NCI-H1930 (cell line): ENCODE measurements at places on chromosomes 2 and 18.

- DNase-seq = no peak
Measured at GRCh38 chr2:35873921-35874320, 481.7 kb upstream of the CRIM1 start.

- DNase-seq = no peak
Measured at GRCh38 chr18:72411261-72411660, 132.9 kb downstream of the CBLN2 start.

GRCh38 chr2:237026981-237027711 is 58.5 kb upstream of the COPS8 start:
- peak; percentile 22 for DNase-seq

GRCh38 chr2:88735853-88736252 is 44.4 kb downstream of the RPIA start:
- DNase-seq = no peak

- no peak for DNase-seq
Measured at GRCh38 chr18:38557006-38557405, 991.4 kb upstream of the CELF4 start.

DNA sequence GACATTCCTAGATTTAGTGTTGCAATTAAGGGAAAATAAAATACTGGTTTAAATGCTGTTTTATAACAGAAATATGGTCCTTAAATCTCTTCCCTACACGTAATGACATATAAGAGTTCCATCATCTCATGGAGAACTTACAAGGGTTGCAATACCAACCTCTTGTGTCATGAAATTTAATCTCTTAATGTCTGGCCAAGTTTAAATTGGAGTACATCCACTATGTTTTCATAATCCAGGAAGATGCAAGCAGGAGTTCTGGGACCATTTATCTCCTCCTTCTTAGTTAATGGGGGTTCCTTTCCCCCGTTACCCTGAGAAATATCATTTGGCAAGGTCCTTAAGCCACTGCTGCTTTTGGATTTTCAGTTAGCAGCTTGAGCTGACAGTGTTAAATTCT is 126.0 kb upstream of the ACVR2A start:
- no peak for DNase-seq

GRCh38 chr2:239609162-239609561 is 208.3 kb upstream of the HDAC4 start:
- no peak for DNase-seq

GRCh38 chr2:99481941-99482340 is 7.9 kb downstream of the REV1 start:
- no peak for DNase-seq

DNA sequence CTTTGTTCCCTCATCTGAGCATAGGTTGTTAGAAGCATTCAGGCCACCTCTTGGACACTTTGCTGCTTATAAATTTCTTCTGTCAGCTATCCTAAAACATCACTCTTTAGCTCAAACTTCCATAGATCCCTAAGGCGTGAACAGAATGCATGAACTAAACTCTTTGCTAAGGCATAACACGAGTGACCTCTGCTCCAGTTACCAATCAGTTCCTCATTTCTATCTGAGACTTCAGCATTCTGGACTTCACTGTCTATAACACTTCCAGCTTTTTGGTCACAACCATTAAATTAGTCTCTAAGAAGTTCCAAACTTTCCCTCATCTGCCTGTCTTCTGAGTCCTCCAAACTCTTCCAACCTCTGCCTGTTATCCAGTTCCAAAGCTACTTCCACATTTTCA is 8.3 kb upstream of the VWA3B start:
- no peak for DNase-seq

DNA sequence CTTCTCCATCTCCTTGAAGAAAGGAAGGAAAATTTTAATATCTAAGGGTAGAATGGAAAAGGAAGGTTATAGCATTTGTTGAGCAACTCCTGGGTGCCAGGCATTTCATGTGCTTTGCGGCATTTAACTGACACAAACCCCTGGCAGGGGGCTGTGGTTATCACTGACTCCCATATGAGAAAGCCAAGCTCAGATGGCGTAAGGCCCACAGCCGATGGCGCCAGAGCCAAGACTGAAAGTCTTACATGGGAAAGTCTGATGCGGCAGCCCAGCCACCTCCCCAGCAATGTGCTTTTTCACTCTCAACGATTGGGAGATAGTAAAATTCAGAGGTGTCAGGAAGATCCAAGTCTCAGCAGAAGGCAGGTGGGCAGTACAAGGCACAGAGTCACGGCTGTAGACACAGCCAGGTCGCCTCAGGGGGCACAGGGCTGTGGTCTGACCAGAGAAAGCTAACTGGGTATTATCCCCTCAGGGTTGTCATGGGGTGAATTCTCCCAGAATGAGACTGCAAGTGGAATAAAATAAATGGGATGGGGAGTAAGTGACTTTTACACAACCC is 324.2 kb upstream of the NCKAP5 start:
- no peak for DNase-seq

- no peak for DNase-seq
Measured at GRCh38 chr18:36314098-36314497, 16.6 kb downstream of the FHOD3 start.

GRCh38 chr2:109317471-109318095 is 188.6 kb downstream of the SH3RF3 start:
- no peak for DNase-seq

DNA sequence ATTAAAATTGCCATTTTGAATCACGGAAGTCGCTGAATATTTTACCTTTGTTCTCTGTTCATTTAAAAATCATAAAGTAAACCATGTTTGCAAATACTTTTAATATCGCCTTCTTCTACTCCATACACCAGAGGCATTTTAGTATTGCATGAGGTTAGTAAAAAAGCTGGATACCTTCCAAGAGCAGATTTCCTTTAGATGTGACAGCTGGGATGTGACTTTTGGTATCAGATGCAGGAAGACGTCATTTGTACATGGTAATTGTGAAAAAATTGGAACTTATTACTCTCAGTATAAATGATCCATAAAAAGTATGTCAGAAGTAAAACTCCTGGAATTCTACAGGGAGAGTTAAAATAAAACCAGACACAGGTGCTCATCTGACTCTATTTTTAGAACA is 89.5 kb downstream of the SLC4A10 start:
- DNase-seq = no peak

- DNase-seq = no peak
Measured at GRCh38 chr2:178909507-178909906, 102.3 kb upstream of the TTN start.
